ENCODE measurements at places on chromosomes 5 and 9.

DNA sequence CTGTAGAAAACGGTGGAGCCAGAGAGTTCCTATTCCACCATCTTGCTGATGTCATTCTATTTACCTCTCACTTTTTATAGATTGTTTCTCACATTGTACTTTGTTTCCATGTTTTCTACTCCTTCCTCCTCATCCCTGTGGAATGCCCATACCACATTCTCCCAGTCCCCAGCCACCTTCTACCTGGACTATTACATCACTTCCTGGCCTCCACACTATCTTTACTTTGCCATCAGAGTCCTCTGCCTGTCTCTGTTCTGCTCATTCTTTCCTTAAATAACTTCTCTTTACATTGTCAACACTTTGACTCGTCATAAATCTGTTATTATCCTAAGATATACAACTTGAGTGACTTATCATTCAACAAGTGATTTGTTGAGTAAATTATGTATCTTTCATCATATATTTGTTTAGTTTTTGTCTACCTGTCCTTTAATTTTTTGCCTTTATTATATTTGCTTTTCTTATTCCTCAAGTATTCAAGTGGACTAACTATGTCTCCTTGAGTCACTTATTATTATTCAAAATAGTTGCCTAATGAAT lies 182.5 kb downstream of the ADGRV1 start:
- DNase-seq: no peak

GRCh38 chr5:64939772-64940510 lies 171.2 kb downstream of the CWC27 start:
- DNase-seq: no peak

DNA sequence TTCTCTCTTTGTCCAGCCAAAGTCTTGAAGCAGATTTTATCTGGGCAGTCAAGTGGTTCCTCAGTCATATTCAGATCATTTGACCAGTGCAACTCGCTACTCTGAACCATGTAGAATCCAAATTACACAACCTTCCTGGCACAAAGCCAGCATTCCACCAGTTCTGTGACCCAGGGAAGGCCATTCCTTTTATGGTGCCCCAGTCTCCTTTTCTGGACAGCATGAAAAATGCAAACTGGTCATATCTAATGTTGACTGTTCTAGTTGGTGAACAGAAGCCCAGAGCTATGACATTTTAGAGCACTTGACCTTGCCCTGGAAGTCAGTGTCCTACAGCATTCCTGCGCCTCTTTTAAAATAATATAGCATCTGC lies 364.6 kb downstream of the BRINP1 start:
- DNase-seq: no peak

- no peak for DNase-seq
Observed at GRCh38 chr5:42377496-42377895, 45.7 kb upstream of the GHR start.

- no peak for DNase-seq
Observed at GRCh38 chr5:96093340-96093739, 131.7 kb upstream of the ELL2 start.

- DNase-seq: no peak
Observed at GRCh38 chr5:32508806-32509805, 64.6 kb upstream of the ZFR start.

GRCh38 chr5:180491496-180491895 lies 2.7 kb upstream of the CNOT6 start:
- DNase-seq: no peak

DNA sequence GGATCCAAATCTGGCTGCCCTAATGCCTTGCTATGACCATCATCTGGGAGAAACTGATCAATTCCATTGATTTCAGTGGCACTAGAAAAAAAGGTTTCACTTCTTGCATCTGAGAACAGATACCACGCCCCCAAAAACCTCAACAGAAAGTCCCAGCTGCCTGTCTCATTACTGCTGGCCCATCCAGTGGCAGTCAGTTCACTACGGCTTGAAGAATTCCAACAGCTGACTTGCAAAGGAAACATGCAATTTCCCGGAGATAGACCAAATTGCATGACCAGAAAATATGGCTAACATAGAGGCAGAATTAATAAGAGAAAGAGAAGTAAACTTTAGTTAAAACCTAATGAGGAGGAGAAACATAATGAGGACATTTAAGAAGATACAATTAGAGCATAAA lies 48.6 kb downstream of the UGCG start:
- no peak for DNase-seq

GRCh38 chr5:54991416-54991815 lies 6.0 kb upstream of the ESM1 start:
- DNase-seq: no peak

GRCh38 chr5:44807269-44807668 lies 1.5 kb upstream of the MRPS30 start:
- DNase-seq: no peak

DNA sequence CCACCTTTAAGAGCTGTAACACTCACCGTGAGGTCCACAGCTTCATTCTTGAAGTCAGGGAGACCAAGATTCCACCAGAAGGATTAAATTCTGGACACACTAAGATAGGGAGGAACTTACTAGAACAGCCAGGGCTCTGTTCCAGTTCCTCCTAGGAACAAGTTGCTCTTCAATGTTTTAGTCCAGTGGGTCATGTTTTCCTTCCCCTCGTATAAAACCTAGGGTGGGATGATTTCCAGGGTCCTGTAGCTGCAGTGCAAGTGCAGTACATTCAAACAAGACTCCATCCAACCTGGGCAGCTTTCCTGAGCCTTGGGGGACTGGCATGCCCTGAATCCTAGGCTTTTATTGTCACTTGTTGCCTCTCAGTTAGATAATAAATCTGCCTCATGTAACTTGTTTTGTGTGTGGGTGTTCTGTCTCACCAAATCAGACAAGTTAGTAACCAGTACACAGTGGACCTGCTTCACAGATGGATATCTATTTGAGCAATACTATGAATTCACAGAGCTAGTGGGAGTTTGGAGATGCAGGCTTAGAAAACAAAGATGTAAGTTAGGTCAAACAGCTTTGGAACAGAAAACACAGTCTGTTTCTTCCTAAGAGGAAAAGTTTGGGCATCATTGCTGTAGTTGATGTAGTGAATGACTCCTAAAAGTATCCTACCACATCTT lies 405.6 kb downstream of the GABRG2 start:
- DNase-seq: no peak
